Retinal pigment epithelial cell (primary cell): ENCODE measurements at places on chromosomes 2 and 18.

DNA sequence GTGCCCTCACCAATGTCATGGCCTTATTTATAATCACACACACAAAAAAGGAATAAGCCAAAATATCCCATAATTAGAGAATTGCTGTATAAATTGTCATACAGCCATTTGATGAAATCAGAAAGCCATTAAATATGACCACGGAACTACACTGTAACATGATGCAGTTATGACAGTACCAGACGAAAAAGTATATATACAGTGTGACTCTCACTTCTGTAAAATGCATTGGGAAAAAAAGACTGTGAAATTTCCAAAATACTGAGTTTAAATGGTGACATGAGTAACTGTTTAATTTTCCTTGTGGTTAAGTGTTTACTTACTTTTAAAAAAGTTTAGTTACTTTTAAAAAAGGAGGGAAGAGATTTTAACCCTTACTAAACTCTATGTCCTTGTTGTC, 25.4 kb downstream of the UXS1 start:
- DNase-seq: no peak

DNA sequence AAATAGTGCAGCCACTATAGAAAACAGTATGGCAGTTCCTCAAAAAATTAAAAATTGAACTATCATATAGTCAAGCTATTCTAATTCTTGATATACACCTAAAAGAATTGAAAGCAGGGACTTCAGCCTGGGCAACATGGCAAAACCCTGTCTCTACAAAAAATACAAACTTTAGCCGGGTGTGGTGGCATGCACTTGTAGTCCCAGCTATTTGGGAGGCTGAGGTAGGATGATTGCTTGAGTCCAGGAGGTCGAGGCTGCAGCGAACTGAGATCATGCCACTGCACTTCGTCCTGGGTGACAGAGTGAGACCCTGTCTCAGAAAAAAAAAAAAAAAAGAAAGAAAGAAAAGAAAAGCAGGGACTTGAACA, 279.5 kb upstream of the STON1 start:
- DNase-seq: no peak

GRCh38 chr2:95002498-95002897, 23.0 kb upstream of the MAL start:
- DNase-seq: no peak

DNA sequence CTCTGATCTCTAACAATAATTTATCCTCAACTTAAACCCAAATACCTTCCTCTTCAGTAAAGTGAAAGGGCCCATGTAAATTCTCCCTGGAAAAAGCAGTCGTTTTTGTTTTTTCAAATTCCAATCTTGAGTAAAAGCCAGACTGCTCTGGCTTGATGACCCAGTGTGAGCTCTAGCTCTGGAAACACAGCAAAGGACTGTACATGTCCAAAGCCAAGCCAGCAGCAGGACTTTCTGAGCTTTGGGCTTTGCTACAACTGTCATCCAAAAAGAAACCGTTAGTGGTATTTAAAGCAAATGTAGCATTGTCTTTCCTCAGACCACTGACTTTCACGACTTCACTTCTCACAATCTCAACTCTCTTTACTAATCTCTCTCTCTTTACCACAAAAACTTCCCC, 25.4 kb downstream of the SH3YL1 start:
- DNase-seq: no peak

- no peak for DNase-seq
These were observed 76.9 kb upstream of the PMAIP1 start for GRCh38 chr18:59822612-59823550.

- DNase-seq: peak; percentile 15
These were observed 43.2 kb upstream of the NOSTRIN start for GRCh38 chr2:168758970-168759820.
